NCI-H1105 treated with DMSO at 0.1 percent for 48 hours (cell line): ENCODE measurements at places on chromosomes 6 and 20.

GRCh38 chr6:20461576-20461975 lies 59.9 kb downstream of the E2F3 start:
- no peak for DNase-seq

DNA sequence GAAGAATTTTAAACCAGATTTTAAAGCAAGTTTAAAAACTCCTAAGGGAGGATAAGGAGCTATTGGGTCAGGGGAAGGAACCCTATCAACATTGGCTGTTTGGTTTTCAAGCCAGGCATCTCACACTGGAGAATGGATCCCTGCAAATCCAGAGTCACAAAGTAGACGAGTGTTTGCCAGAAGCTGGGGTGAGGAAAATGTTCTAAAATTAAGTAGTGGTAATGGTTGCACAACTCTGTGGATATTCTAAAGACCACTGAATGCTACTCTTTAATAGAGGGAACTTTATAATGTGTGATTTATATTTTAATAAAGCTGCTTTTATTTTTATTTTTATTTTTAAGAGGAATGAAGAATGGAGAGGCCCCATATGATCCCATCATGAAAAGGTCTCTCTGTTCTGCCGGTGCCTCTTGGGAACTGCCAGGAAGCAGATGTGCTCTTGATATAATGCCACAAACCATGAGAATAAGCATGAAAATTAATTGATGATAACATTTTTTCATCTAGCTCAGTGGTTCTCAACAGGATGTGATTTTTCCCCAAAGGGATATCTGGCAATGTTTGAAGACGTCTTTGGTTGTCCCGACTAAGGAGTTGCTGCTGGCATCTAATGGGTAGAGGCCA lies 379.0 kb upstream of the CNR1 start:
- no peak for DNase-seq

DNA sequence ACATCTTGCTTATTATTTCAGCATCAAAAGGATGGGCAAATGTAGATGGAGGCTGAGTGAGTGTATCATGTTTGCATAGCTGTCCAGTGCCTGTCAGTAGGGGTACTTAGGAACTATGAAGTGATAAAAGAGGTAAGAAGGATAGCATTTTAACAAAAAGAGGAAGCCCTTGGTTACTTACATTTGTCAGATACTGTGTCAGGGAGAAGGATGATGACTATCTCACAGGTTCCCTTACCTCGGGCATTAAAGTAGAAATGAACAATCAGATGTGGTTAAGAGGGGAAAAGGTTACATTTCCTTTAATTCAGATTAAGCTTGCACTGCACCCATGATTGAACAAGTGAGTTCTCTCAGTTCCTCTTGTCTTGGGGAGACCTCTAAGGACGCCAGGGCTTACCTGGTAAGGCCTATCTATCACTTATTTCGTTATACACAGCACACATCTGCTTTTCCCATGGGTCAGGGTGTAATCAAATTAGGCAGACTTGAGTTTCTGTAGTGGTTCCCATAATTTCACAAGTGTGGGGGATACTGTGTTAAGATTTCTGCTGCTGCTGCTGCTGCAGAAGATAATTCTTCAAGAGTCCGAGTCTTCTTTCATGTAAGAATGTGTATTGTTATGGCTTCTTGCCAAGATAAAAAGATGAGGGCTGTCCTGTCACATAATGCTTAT lies 4.5 kb downstream of the FOXO3 start:
- no peak for DNase-seq

- DNase-seq: no peak
These were observed 40.5 kb downstream of the ARMC2 start for GRCh38 chr6:108888745-108889144.

DNA sequence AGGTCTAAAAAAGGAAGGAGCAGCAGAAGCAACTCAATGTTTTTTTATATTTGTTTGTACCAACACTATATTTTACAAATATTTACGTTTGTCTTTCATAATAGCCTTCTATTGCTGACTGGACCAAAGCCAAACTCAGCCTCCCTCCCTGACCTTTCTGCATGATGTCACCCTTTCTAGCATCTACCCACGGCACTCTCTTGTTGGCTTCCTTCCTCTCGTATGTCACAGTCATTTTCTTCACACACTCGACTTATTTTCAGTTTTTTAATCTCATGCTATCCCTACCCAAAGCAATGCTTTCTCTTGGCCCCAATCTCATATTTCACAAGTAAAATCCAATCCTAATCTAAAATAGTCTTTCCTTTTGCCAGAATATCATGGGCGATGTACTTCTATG lies 16.3 kb upstream of the FAM8A1 start:
- DNase-seq: no peak

DNA sequence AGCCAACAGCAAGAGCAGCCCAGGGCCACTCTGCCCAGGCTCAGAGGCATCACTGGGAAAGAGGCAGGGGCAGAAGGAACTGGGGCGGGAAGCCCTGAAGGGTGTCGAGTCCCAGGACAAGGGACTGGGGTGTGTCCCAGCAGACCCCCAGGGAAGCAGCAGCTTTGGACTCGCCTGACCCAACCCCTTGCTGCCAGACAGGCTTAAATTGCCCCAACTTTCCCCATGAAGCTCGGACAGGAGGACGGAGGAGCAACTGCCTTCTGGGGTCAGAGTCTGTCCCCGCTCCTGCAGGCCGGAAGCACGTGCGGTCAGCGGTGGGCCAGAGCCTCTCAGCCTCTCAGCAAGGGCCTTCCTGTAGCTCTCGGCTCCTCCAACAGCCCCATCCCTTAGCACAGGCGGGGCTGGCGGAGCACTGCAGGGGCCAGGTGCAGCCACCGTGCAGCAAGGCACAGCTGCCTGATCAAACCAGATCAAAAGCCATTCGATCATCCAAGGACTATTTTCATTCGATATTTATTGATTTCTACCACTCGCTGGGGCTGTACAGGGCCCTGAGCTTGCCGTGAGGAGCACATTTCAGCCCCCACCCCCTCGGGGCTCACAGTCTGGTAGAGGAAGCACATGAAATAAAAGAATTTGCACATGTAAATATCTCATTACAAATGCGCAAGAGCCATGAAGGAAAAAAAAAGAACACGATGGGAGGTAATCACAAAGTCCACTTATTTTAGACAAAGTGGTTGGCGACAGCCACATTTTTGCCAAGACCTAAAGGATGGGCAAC lies 31.8 kb upstream of the STX16 start:
- DNase-seq: no peak

DNA sequence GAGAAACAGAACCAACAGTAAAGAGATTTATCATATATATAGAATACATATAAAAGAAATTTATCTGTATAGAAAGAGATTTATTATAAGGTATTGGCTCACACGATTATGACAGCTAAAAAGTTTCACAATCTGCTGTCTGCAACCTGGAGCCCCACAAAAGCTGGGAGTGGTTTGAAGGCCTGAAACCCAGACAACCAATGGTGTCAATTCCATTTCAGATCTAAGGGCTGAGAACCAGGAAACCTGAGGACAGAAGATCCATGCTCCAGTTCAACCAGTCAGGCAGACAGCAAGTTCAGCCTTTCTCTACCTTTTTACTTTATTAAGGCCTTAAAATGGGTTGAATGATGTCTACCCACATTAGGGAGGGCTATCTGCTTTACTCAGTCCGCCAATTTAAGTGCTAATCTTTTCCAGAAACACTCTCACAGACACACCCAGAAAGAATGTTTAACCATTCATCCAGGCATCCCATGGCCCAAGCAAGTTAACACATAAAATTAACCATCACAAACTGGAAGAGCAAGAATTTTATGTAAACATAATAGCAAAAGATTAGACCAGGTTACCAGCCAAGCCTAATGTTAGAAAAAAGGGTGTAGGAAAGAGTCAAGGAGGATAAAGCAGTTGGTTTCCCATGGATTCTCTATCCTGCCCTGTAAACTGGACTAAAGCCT lies 170.9 kb downstream of the FUT9 start:
- no peak for DNase-seq

GRCh38 chr20:63264519-63264918 lies 8.1 kb upstream of the ARFGAP1 start:
- no peak for DNase-seq

- no peak for DNase-seq
These were observed 24.0 kb downstream of the PBOV1 start for GRCh38 chr6:138194287-138194686.

DNA sequence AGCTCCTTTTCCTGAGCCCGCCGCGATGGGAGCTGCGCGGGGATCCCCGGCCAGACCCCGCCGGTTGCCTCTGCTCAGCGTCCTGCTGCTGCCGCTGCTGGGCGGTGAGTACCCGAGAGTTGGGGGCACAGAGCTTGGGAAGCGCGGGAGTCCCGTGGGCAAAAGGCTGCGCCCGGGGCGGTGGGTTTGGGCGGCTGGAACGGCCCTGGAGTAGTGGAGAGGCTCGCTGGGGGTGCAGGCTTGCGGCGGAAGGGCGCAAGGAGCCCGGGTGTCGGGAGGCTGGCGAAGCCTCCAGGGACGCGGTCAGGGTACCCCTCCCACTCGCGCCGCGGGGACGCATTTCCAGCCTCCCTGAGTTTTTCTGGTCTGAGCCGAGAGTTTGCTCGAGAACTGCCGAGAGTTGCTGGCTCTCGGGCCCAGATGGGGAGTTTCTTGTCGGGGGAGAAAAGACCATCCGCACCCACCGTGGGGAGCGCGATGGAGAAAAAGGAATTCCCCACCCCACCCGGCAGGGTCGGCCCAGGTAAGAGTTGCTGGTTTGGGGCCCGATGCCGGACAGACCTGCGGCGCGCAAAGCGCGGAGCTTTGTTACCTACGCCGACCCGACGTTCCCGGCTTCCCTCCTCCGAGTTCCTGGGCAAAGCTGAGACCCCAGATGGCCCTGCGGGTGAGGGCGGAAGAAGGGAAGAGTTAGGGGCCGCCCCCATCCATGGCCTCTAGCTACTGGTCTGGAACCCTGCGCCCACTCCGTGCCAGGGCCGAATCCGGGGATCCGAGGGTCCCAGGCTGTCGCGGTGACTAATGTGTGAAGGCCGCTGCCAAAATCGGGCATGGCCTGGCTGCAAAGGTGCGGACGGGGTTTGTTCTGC lies 584 bp downstream of the PTK7 start:
- peak; percentile 38 for DNase-seq
